ENCODE measurements at places on chromosomes 2 and 18. TPM values are rescaled to one million over a fixed set of nuclear protein-coding genes. Genes with fewer than 3 reads are reported as not detected.

PHLPP1 gene
- 11.2 TPM for total RNA-seq

CDH2 gene
- 326 TPM for total RNA-seq

DNA sequence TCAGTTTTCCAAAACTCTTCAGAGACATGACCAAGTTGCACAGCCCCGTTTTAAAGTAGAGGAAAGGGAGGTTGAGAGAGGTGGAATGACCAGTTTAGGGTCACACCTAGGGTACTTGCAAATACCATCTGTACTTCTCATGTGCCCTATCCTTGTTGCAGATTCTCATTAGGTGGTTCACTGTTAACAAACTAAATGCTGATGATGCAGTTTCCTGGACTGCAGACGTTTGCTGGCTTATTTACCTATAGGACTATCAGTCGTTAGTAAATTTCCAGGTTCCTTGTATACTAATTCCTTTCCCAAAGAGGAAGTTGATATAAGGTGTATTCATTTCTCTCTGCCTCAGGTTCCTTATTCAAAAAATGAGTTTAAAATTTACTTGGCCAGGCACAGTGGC is 1.4 kb downstream of the FARP2 start:
- no peak for DNase-seq

DNA sequence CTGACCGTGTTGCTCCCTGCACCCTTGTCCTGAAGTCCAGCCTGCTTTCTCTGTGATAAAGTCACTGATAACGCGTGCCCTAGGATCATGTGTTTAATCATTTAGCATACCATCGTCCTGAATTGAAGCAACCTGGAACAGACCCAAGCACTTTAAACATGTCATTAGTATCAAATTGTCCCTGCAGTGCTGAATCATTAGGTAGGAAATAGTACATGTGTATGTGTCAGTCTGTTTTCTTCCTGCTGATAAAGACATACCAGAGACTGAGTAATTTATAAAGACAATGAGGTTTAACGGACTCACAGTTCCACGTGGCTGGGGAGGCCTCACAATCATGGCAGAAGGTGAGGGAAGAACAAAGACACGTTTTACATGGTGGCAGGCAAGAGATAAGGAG is 2.8 kb downstream of the ASB18 start:
- DNase-seq, result peak; percentile 20

GRCh38 chr18:10860928-10861327 is 288.4 kb downstream of the PIEZO2 start:
- no peak for DNase-seq

GRCh38 chr18:58392324-58393000 is 236.4 kb downstream of the ALPK2 start:
- DNase-seq, result peak; percentile 94

Data from astrocyte (in vitro differentiated cells and primary cell).